Activated T-cell treated with anti-CD3 and anti-CD28 coated beads, Interleukin-2, amount 50 U/mL, for 72 hours (primary cell): ENCODE measurements at places on chromosomes 2 and 18.

DNA sequence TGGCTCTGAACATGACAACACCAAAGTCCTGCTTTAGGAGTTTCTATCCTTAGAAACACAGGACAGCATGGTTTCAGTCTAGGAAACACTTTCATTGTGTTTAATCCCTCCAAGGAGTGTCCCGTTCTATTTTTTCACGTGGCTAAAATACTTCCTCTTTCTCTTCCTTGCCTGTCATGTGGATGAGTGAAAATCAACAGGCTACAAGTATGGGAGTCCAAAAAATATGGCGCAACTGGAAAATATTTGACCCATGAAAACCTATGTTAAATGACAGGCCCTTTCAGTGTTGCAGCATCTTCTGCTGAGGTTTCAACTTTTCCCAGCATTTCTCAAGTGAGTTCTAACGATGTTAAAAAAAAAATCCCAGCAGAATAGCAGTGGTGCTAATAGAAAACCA, 146.3 kb downstream of the LAMA3 start:
- peaks cover 12% of the 10 kb centered on the region for H3K4me1 ChIP-seq
- no peaks in the 10 kb centered on the region for H3K27me3 ChIP-seq
- H3K36me3 ChIP-seq = no peaks in the 10 kb centered on the region
- DNase-seq = no peak
- H3K27ac ChIP-seq = no peak overlapping the region
- H3K4me3 ChIP-seq = no peak overlapping the region

GRCh38 chr18:6590326-6590725, 139.2 kb upstream of the ARHGAP28 start:
- H3K4me3 ChIP-seq = no peak overlapping the region
- no peak for DNase-seq
- no peak overlapping the region for H3K27ac ChIP-seq
- no peaks in the 10 kb centered on the region for H3K36me3 ChIP-seq

DNA sequence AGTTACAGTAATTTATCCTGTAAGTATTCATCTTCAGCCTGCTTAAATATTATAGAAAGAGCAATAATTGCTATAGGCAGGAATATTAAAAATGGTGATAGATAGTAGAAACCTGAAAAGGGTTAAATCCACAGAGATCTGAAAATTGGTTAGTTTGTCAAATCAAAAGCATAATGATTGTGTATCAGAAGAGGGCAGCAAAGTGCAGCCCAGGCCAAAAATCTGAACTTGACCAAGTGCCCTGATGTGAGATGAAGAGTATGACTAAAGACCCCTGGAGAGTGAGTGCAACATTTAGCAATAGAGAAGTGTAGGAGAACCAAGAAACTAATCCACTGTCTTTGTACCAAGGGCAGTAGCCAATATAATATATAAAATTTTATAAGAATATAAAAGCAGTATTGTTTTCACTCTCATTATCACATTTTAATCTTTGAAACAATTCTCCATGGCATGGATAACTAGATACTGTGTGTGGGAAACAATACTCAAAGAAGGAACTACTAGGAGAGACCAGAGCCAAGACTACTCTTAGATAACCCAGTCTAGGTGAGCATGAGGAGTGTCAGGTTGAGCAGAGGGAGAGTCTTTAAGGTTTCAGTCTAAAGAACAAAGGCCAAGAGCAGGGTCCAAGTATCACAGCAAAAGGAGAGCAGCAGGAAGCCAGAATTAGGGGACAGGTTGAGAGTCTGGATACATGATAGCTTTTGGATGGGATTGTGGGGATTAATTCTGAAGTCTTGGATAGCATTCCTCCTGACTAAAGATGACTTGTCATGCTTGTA, 148.7 kb downstream of the CALCRL start:
- no peak for DNase-seq
- no peaks in the 10 kb centered on the region for H3K36me3 ChIP-seq
- H3K4me1 ChIP-seq = no peaks in the 10 kb centered on the region
- H3K4me3 ChIP-seq = no peak overlapping the region
- no peaks in the 10 kb centered on the region for H3K27me3 ChIP-seq

DNA sequence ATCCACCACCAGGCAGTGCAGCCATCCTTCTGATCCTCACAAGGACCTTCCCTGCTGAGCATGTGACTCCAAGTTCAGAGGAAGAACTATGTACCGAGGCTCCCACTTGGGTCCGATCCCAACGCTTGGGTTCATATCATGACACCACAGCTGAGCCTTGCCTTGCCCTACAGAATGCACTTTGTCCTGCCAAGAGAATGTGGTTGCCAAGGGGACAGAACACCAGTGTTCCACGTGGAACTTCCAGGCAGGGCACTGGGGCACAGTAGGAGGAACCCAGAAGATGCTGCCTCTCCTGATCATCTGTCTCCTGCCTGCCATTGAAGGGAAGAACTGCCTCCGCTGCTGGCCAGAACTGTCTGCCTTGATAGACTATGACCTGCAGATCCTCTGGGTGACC, at the start of gene TEX51:
Gene TEX51 (plus strand): TSS at position 255 of the 400 bp plus-strand sequence. CDS start 29 bp downstream, at position 284.
- no peak within 1 kb of the TSS for H3K27ac ChIP-seq
- H3K27me3 ChIP-seq = no peaks in the 10 kb centered on the region
- DNase-seq = no peak
- H3K4me3 ChIP-seq = no peak within 1 kb of the TSS
- H3K36me3 ChIP-seq = no peaks in the 10 kb centered on the region

DNA sequence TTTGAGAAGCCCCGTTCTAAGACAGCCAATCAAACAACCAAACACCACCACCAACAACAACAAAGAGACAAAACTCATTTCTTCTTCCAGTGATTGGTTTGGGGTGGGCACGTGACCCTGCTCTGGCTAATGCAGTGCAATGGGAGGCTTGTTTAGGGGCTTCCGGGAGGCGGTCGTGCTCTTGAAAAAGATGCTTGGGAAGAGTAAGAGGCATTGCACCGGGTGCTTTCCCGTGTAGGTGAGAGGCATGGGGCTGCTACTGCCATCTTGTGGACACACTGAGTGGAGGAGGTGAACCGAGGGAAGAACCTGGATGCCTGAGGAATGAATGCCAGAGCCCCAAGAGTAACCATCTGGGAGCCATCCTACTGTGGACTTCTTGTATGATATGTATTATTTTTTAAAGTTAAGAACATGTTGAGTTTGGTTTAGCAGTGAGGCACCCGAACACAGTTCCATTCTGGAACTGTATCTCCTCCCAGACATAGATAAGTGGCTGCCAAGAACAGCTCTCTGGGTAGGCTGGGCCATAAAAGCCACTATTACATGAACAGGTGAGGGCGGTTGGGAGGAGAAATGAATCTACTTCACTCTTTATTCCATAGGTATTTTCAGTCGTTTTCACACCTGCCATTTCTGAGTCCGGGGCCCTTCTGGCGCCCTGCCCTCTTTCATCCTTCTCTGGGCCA, 19.1 kb upstream of the ARHGAP25 start:
- peak overlapping the region; percentile 53 for H3K4me3 ChIP-seq
- no peaks in the 10 kb centered on the region for H3K27me3 ChIP-seq
- H3K27ac ChIP-seq = peak overlapping the region; percentile 66
- DNase-seq = peak; percentile 71

GRCh38 chr2:144516981-144517865, 2.7 kb downstream of the ZEB2 start:
- peaks cover 21% of the 10 kb centered on the region for H3K4me1 ChIP-seq
- H3K27ac ChIP-seq = peak overlapping the region; percentile 96
- peaks cover 10% of the 10 kb centered on the region for H3K36me3 ChIP-seq
- H3K4me3 ChIP-seq = no peak overlapping the region
- peaks cover 39% of the 10 kb centered on the region for H3K27me3 ChIP-seq
- peak; percentile 75 for DNase-seq

- no peak for DNase-seq
- H3K4me3 ChIP-seq = no peak overlapping the region
- no peaks in the 10 kb centered on the region for H3K27me3 ChIP-seq
- H3K4me1 ChIP-seq = peaks cover 46% of the 10 kb centered on the region
- no peaks in the 10 kb centered on the region for H3K36me3 ChIP-seq
These were observed 4.9 kb downstream of the TMEM177 start for GRCh38 chr2:119683713-119684443.

DNA sequence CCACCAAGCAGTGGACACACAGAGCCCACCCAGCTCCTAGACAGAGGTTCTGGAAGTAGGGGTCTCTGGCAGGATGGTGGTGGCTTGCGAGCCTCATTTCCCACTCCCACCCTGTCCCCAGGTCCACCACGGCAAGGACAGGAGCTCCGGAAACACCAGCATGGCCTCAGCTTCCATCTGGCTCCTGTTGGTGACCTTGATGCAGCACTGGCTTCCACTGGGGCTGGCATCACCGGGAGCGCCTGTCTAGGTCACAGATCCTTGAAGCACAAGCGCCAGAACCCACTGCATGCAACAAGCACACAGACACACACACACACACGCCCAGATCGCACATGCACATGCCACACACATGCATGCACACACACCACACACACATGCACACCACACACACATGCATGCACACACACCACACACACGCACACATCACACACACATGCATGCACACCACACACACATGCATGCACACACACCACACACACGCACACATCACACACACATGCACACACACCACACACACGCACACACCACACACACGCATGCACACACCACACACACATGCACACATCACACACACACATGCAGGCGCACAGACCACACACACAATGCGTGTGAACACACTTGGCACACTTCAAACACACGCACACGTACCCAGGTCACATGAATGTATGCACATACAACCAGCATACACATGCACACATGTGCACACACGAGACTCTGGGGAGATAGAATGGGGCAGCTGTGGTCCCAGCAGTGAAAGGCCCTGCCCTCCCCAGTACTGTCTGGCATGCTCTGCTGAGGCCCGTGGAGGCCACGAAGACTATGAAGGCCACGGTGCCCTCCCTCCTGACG, 63.7 kb downstream of the TWIST2 start:
- no peak overlapping the region for H3K4me3 ChIP-seq
- H3K36me3 ChIP-seq = no peaks in the 10 kb centered on the region
- peaks cover 7% of the 10 kb centered on the region for H3K27me3 ChIP-seq
- DNase-seq = no peak

GRCh38 chr18:2894131-2894840, 47.5 kb downstream of the EMILIN2 start:
- peaks cover 45% of the 10 kb centered on the region for H3K4me1 ChIP-seq
- H3K4me3 ChIP-seq = no peak overlapping the region
- H3K27me3 ChIP-seq = no peaks in the 10 kb centered on the region

DNA sequence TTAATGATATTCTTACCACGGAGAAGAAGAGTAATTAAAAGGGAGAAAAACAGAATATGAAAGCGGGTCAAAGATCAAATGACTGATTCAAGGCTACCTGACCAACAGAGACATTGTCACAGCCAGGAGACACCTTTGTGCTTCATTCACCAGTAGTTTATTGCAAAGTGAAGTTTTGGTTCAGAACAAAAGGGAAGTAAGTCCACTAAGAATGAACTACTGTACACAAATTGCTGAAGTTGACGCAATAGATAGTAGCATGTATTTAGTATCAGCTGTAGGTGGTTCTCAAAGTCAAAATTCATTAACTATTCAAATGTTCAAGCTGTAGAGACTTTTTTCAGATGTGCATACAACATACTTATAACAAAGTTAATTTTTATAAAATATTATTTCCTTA, 64.7 kb upstream of the COX7A2L start:
- peaks cover 16% of the 10 kb centered on the region for H3K27me3 ChIP-seq
- no peaks in the 10 kb centered on the region for H3K36me3 ChIP-seq
- no peak for DNase-seq
- no peak overlapping the region for H3K4me3 ChIP-seq
- peaks cover 11% of the 10 kb centered on the region for H3K4me1 ChIP-seq

DNA sequence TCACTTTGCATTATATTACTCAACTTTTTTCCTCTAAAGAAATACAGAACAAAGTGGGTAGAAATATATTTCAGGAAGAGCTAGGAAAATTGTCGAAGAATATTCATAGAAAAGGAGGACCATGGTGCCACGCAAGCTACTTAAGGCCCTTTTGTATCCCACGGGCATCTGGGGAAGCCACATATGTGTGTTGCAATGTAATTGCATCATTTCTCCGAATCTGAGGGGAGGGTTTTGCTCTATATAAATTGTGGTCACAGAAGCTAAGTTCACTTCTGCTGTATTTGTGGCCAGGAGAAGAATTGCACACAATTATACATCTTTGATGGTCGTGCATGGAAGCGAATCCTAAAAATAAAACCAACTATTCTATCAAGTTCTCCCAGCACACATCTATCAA, 360.3 kb downstream of the IRS1 start:
- DNase-seq = no peak
- H3K4me3 ChIP-seq = no peak overlapping the region
- no peak overlapping the region for H3K27ac ChIP-seq
- no peaks in the 10 kb centered on the region for H3K36me3 ChIP-seq
- peaks cover 43% of the 10 kb centered on the region for H3K27me3 ChIP-seq

DNA sequence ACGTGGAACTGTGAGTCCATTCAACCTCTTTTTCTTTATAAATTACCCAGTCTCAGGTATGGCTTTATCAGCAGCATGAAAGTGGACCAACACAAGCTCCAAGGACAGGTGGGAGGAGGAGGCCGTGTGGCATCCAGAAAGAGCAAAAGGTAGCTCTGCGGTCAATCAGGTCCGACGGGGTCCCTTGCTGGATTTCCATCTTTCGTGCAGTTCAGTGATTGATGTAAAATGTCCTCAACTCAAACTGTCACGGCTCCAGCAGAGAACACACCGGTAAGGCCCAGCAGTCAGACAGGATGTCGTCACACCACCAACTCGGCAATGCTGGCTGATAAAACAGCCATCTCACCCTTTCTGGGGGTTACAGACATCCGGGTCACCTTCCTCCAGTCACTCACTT, 123.3 kb downstream of the PXDN start:
- H3K4me3 ChIP-seq = no peak overlapping the region
- H3K4me1 ChIP-seq = no peaks in the 10 kb centered on the region
- H3K27ac ChIP-seq = no peak overlapping the region

DNA sequence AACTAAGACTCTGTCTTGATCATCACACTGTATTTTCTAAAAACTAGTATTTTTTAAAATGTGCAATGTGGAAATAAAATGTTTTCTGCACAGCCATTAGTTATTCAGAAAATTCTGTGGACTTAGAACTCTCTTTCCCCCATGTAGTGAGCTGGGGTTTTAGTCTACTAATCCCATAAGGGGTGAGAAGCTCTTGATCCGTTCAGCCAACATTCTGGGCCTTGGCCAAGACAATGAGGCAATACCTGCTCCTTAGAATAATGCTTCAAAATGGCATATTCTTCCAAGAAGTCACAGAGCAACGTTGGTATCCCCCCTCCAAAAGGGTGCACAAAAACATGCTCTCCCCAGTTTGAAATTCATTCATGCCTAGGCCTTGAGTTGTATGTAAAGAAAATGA, 4.0 kb downstream of the REEP1 start:
- peaks cover 26% of the 10 kb centered on the region for H3K27me3 ChIP-seq
- H3K4me1 ChIP-seq = peaks cover 17% of the 10 kb centered on the region
- no peak overlapping the region for H3K27ac ChIP-seq
- no peak for DNase-seq
